Skin of body (tissue), 3 donors: ENCODE measurements at places on chromosomes 5 and 9. TPM values are rescaled to one million over a fixed set of nuclear protein-coding genes. Genes with fewer than 3 reads are reported as not detected.

The MARCOL gene
- not detected for total RNA-seq

The DNM1 gene
- 58.4 TPM for total RNA-seq

The EIF4E1B gene
- total RNA-seq: not detected

The NINJ1 gene
- total RNA-seq: 19.6 TPM

The PNPLA7 gene
- total RNA-seq: 4.4 TPM

The BASP1 gene
- total RNA-seq: 36.1 TPM

The DPYSL3 gene
- 71.4 TPM for total RNA-seq

The NR4A3 gene
- total RNA-seq: 5.4 TPM

The PDCD1LG2 gene
- total RNA-seq: 1.5 TPM

The OTP gene
- total RNA-seq: not detected

The INSL4 gene
- not detected for total RNA-seq

The SLC23A1 gene
- 0.30 TPM for total RNA-seq

The PROB1 gene
- 1.7 TPM for total RNA-seq

The PPIP5K2 gene
- 50.9 TPM for total RNA-seq

The CKMT2 gene
- 20.3 TPM for total RNA-seq

The SV2C gene
- 0.10 TPM for total RNA-seq

The GFI1B gene
- total RNA-seq: 0.59 TPM

The STK32A gene
- total RNA-seq: 5.0 TPM

The NNT gene
- total RNA-seq: 81.5 TPM

The SLC4A9 gene
- total RNA-seq: not detected

The FCN2 gene
- total RNA-seq: 0.39 TPM

The LAMC3 gene
- 8.1 TPM for total RNA-seq

The OMD gene
- total RNA-seq: 16.0 TPM

The SKP1 gene
- 155 TPM for total RNA-seq

The PCDHGA2 gene
- total RNA-seq: 3.6 TPM

The BRD8 gene
- total RNA-seq: 34.7 TPM

The RNF183 gene
- total RNA-seq: 0.20 TPM
